ENCODE measurements at places on chromosomes 2 and 18.

DNA sequence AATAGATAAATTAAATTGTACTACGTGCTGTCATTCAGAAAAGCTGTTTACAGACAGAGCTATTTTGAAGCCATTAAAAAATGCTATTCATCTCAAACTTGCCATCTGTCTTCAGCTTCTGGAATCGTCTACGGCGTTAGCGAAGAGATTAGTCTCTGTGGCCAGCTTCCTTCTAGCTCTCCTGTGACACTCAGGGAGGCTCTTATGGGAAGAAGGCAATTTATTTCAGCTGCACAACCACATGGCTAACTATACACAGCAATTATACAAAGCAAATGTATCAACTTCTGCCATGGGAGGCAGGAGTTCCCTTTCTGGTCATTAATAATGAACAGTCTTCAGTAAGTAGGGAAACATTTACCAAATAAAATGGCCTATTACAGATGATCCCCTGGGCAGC lies 6.3 kb downstream of the CTAGE1 start:
- no peak for DNase-seq

DNA sequence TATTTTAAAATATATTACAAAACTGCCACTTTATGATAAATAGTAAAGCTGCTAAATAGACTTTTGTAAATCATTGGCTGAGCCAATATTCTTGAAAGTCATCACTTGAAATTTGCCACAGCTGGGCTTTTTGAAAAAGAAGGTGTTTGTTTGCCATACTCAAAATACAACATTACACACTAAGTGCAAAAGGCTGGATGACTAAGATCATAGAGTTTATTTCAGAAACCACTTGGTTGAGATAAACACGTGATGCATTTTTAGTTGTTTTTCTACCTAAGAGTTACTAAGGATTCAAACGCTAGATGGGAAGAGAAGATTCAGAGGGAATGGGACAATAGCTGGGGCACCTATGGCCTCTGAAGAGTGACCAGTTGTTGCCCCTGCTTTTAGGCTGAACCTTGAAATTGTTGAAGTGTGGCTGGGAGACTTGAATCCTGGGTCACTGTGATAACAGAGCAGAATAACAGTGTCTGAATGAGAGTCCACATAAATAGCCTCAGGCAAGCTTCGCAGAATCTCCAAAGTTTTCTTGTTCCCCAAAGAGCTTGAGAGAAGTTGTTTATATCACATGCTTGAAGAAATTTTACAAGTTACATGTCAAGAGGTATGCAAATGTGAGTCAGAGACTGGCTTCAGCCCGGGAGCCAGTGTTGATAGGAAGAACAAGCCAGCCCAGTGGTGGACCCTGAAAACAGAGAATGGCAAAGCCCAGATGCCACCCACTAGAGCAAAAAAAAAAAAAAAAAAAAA lies 409.8 kb downstream of the GPD2 start:
- no peak for DNase-seq

- DNase-seq = no peak
Observed at GRCh38 chr18:25726298-25726697, 364.1 kb downstream of the SS18 start.

DNA sequence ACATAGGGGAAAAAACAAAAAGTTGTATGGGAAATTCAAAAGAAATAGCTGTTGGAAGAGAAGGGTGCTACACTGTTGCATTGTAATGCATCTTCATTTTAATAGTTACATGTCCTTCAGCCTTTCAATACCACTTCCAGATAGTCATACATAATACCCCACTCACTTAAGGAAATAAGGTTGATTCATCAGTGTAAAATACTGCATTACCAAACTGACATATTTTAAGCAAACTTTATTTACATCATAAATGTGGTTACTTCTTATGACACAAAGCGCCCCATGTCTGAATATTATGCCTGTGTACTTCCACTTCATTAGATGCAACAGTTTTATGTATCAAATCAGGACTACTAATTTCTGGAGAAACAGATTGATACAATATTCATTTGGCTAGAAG lies 4.5 kb downstream of the RBMS1 start:
- no peak for DNase-seq

GRCh38 chr18:40985436-40985835 lies 969.6 kb upstream of the PIK3C3 start:
- no peak for DNase-seq

GRCh38 chr2:110955045-110955444 lies 165.7 kb upstream of the BCL2L11 start:
- no peak for DNase-seq

GRCh38 chr2:122340246-122340645 lies 584.8 kb downstream of the TSN start:
- no peak for DNase-seq

DNA sequence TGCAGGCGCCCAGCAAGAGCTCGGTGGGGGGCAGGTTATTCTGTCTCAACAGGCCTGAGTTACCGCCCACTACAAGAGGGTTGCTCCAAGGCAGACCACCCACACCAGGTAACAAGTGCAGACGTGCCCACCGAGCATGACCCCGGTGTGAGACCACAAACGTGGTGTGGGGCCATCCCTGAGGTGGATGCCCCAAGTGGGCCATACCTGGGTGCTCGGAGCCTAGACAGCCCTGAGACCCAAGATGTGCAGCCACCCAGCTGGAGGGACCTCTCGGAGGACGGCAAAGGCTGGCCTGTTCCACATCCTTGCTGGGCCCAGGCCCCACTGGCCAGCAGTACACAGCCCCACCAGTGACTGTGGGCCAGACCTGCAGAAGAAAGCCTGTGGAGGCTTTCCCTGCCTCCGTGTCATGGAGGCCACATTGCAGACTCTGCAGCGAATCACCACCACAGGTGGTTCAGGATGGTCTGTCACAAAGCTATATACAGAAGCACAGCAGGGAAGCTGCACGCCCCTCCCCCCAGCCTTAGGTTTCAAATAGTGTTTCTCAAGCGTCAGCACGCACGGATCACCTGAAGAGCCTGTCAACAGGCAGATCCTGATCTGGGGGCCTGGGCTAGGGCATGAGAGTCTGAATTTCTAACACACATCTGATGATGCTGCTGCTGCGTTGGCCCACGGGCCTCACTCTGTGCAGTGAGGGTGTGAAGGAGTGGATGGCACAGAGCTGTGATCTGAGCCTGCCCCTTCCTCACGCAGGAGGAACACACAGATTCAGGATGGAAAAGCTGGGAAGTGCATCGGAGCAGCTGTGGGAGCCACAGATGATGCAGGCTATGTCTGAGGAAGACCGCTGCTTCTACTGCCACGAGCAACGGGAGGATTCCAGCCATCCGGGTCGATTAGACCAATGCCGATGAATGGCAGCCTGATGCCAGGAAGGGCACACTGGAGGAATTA lies 96.8 kb downstream of the UXS1 start:
- DNase-seq = no peak

GRCh38 chr2:6637330-6637729 lies 228.4 kb downstream of the CMPK2 start:
- DNase-seq = no peak

DNA sequence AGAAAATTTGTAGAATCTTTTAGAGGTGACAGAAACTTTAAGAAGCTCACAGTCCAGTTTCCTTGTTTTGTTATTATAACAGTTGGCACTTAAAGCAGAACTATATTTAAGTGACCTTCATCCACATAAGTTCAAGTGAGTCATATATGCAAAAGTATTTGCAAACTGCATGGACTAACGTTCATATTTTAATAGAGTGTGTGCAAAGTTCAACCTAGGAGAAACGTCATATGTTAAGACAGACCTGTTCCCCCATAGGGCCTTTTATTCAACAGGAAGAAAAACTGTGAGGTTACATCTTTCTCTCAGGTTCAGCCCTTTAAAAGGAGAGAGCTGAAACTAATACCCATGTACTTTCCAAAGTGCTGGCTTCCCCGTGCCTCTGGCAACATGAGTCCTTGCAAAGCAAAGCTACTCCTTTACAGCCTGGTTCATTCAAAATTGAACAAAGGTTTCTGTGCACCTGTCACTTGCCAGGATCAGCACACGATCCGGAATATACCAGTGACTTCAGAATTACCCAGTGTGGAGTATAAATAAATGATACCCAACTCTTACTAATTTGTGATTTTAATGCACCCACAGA lies 280.0 kb upstream of the RAB12 start:
- no peak for DNase-seq

GRCh38 chr2:186382932-186383331 lies 103.1 kb upstream of the ZC3H15 start:
- no peak for DNase-seq

GRCh38 chr2:241074065-241074818 lies 27.8 kb downstream of the MTERF4 start:
- DNase-seq = no peak

DNA sequence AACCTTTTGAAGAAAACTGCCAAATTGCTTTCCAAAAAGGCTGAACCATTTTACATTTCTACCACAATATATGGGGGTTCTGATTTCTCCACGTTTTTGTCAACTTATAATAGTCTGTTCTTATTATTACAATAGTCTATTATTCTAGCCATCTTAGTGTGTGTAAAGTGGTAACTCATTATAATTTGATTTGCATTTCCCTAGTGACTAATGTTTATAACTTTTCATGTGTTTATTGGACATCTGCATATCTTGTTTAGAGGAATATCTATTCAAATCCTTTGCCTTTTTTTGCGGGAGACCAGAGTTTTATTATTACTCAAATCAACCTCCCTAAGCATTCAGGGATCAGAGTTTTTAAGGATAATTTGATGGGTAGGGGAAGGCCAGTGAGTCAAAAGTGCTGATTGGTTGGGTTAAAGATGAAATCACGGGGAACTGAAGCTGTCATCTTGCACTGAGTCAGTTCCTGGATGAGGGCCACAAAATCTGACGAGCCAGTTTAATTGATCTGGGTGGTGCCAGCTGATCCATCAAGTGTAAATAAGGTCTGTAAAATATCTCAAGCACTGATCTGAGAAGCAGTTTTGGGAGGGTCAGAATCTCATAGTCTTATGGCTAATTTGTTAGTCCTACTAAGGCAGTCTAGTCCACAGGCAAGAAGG lies 303.4 kb upstream of the NCKAP5 start:
- no peak for DNase-seq

DNA sequence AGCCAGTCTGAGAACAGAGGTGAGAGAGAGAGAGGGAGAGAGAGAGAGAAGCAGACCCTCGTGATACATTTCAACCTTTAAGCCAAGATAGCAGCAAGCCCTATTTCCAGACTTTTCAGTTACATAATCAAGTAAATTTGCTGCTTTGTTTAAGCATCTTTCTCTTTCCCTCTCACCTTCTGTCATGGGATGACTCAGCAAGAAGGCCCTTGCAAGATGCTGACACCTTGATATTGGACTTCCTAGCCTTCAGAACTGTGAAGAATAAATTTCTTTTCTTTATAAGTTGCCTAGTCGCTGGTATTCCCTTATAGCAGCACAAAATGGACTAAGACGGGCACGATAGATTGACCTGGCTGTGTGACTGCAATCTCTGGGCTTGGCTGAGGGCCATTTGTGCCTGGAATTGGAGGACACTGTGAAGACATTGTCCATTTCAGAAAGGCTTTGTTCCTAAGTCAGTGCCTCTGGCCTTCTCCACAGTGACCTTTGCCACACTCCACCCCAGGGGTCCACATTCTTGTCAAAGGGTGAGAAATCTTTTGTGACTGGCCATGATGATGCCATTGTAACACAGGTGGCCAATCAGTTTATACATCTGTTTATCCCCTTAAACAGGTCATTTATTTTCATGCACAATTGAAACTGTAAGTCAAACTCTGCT lies 51.3 kb upstream of the ITSN2 start:
- no peak for DNase-seq

DNA sequence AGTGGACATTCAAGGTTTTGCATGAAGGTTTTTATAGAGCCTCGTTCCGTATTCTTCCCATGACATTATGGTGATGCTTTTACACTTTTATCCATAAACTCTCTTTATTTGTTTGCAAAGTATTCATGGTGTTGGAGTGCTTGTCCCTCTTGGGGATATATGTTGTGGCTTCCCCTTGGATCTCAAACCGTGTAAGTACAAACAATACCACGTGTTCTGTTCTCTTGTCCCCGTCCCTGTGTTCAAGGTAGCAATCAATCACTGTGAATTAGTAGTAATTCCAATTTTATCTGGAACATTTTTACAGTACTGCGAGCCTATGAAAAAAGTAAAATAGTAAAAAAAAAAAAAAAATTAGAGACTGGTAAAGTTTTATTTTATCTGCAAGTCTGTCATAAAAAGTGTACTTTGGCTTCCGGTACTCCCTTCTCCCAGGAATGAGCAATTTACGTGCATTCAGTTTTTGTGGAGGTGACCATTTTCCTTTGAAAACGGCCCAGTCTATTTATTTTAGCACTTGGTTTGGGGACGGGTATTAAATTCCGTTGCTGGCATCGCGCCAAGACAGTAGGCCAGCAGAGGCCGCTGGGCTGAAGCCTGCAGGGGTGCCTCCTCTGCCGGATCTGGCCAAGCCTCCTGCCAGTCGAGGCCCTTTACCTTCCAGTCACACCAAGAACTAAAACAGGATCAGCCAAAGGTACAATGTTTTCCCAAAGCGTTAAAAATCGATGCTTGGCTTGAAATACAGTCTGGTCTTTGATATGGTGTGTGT lies 175.7 kb downstream of the SOCS6 start:
- peak; percentile 23 for DNase-seq

DNA sequence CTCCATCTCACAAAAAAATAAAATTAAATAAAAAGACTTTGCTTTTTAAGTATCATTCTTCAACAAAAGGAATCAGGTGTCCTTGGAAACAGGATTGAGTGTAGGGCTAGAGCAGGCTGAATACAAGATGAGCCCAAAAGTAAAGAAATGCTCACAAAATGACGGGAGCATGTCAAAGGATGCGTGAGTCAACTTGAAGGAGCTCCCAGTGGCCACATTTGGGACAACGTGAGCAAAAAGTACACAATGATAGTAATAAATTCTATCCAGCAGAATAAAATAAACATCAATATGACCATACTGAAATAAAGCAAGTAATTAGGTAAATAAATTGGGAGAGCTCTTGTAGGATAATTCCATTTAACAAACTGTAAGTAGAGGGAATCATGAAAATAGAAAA lies 220.7 kb downstream of the PHLPP1 start:
- no peak for DNase-seq

GRCh38 chr2:39942950-39943349 lies 163.9 kb upstream of the THUMPD2 start:
- no peak for DNase-seq

GRCh38 chr2:13669607-13670006 lies 952.9 kb downstream of the TRIB2 start:
- DNase-seq = no peak

DNA sequence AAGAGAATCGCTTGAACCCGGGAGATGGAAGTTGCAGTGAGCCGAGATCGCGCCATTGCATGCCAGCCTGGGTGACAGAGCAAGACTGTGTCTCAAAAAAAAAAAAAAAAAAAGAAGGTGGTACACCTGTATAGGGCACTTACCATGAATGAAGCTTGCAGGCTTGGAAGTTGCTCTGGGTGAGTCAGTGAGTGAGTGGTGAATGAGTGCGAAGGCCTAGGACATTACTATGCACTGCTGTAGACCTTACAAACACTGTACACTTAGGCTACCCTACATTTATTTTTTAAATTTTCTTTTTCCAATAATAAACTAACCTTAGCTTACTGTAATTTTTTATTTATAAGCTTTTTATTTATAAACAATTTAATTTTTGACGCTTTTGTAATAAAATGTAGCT lies 78.4 kb upstream of the ATG16L1 start:
- no peak for DNase-seq

GRCh38 chr18:2855560-2856350 lies 8.9 kb downstream of the EMILIN2 start:
- DNase-seq = no peak

- DNase-seq = no peak
Observed at GRCh38 chr18:1965541-1965940, 605.8 kb downstream of the METTL4 start.

Data from hematopoietic multipotent progenitor cell treated with erythropoietin and hydrocortisone succinate and interleukin-3 and kit ligand, for 17 days (in vitro differentiated cells).